ENCODE measurements at places on chromosomes 12 and 14. TPM values are rescaled to one million over a fixed set of nuclear protein-coding genes. Genes with fewer than 3 reads are reported as not detected.

The PLEKHD1 gene
- total RNA-seq = not detected

The ASB2 gene
- 24.1 TPM for total RNA-seq

The TC2N gene
- 50.3 TPM for total RNA-seq

The IQSEC3 gene
- total RNA-seq = 1.7 TPM

The RTRAF gene
- 35.4 TPM for total RNA-seq

The FOXA1 gene
- 11.5 TPM for total RNA-seq

The TAS2R50 gene
- 2.9 TPM for total RNA-seq
